Suppressor macrophage treated with lipopolysaccharide for 1 hour (primary cell): ENCODE measurements at places on chromosomes 12 and 14.

- no peak for DNase-seq
Observed at GRCh38 chr12:60112763-60113162, 516.9 kb downstream of the SLC16A7 start.

DNA sequence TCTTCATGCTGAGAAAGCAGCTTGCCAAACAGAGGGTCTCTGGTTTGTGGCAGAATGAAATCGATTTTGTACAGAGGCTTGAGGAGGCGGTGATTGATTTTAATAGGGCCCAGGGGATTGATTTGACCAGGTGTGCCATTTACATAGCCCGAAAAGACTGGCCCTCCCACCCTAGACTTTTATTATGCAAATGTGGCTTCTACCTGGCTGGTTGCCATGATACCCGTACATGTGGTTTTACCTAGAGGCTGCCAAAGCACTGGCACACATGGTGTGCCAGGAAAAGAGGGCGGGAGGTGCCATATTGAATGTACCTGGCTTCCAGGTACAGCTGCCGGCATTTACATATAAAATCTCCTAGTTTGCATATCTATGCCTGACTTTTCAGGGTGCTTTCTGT is 18.0 kb upstream of the GUCY2C start:
- no peak for DNase-seq

DNA sequence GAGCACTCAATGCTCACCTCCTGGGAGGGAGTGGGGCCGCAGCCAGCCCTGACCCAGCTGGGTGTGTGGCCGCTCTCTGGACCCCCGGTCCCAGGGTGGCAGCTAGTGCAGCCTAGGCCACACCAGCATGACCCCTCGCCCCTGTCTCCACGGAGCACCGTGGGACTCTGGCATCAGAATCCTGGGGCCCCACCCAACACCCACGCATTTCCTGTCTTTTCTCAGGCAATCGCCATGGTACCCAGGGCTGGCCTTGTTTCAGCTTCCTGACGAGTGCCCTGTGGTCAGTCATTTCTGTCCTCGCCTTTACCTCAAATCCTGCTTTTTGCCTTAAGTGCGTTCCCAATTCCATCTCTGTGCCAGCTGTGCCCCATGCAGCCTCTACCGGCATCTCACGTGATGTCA is 15.9 kb downstream of the PACS2 start:
- DNase-seq = peak; percentile 66

DNA sequence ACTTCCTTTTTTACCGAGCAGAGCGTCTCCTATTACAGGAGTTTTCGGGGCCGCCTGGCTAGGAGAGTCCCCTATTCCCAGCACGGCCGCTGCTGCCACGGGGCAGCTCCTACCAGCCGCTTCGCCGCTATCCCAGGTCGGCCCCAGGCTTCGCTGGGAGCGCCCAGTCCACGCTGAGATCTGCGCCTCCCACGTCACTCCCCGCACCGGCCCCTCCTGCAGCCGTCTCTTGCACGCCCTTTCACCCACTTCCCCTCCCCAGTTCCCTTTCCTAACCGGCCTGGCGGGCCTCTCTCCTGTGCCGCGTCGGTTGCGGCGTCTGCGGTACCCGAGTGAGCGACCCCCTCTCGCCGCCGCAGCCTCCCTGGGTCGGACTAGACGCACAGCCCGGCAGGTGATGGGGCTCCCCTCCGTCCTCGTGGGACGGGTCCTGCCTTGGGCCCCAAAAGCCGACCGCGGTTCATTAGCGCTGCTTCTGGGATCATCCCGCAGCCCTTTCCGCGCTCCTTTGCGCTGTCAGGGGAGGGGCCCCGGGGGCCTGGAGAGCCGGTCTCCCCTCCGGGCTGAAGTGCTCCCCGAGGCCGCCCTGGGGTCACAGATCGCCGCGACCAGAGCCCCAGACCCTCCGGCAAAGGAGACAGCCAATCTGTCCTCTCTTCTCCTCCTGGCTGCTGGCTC is 1318.4 kb downstream of the TMEM121 start:
- peak; percentile 80 for DNase-seq

GRCh38 chr12:105409801-105410471 is 79.4 kb downstream of the C12orf75 start:
- no peak for DNase-seq

DNA sequence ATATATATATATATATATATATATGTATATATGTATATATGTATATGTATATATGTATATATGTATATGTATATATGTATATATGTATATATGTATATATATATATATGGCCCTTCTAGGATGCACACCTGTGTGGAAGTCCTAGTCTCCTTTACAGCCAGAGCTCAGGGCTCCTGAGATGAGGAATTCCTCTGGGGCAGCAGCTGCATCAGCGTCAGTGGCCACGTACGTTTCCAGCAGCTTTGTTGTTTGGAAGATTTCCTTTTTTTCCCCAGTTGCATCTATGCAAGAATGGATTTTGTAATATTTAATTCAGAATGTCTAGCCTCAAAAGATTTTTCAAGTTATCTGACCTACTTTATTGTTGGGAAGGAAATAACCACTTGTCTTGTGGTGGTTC is 68.6 kb downstream of the TNFAIP2 start:
- no peak for DNase-seq

DNA sequence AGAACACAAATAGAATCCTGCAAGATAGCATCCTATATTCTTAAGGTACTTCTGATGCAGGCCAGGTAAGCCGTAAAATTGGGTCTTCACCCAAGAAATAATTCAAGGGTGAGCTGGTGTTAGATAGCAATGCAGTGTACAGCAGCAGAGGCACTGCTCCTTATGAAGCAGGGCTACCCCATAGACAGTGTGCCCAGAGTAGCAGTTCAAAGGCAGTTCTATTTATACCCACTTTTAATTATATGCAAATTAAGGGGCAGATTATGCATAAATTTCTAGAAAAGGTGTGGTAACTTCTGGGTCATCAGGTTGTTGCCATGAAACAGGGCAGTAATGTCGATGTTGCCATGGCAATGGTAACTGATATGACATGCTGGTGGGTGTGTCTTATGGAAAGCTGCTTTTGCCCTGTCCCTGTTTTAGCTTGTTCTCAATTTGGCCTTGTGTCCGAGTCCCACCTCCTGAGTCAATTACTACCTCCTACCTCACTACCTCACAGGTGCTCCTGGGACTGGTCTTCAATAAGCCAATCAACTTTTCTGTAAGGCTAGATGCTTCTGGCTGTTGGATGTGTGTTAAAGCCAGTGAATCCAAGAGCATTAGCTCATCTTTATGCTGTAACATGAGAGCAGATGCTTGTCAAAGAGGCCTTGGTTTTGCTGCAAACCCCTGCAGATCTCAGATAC is 61.0 kb downstream of the PPM1A start:
- no peak for DNase-seq

- DNase-seq = no peak
Observed at GRCh38 chr12:52496054-52496453, 3.0 kb upstream of the KRT6A start.

DNA sequence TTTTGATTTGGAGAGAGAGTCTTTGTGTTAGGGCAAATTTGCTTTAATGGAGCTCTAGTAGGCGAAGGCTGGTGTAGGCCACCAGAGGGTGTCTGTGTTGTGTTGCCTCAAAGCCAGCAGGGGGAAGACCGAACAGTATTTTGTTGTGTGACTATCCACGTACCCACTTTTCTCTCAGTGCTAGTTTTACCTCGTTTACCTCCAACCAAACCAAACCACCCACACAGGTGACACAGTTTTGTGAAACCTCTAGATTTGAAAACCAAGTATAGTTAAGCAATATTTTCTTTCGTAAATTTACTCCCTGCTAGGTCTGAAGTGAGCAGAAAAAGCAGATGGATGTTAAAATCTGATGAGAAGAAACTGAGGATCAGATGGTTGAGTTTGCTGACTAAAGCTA is 36.3 kb upstream of the NPFF start:
- DNase-seq = peak; percentile 69

- no peak for DNase-seq
Observed at GRCh38 chr12:26736563-26737486, 96.2 kb downstream of the ITPR2 start.

DNA sequence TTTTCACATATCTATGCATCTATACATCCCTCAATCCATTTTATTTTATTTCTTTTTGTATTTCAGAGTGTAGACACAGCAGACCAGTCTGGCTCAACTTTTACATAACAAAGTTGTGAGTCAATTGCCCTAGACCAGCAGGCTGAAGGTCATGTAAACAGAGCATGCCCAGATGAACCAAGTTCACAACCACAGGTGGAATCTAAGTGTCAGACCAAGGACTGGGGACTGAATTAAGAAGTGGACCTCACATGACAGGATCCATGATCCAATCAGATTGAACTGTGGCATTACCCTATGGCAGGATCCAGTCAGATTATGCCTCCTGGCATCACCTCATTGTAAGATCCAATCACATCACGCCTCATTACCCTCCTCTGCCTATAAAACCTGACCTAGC is 455.8 kb downstream of the SOX5 start:
- DNase-seq = no peak

GRCh38 chr12:53645165-53645564 is 19.0 kb upstream of the ATF7 start:
- no peak for DNase-seq

GRCh38 chr12:95943330-95943842 is at the start of gene AMDHD1:
TSS of gene AMDHD1 (plus strand) at chr12:95943331. CDS start at chr12:95943399, 68 bp downstream.
- DNase-seq = peak; percentile 61

- no peak for DNase-seq
Observed at GRCh38 chr14:32307881-32308582, 21.1 kb upstream of the AKAP6 start.

GRCh38 chr12:111773801-111774551 is 7.2 kb downstream of the ALDH2 start:
- peak; percentile 95 for DNase-seq

GRCh38 chr14:74029136-74029535 is 10.0 kb downstream of the BBOF1 start:
- no peak for DNase-seq

- DNase-seq = no peak
Observed at GRCh38 chr12:123465084-123465483, 7.1 kb downstream of the SNRNP35 start.

DNA sequence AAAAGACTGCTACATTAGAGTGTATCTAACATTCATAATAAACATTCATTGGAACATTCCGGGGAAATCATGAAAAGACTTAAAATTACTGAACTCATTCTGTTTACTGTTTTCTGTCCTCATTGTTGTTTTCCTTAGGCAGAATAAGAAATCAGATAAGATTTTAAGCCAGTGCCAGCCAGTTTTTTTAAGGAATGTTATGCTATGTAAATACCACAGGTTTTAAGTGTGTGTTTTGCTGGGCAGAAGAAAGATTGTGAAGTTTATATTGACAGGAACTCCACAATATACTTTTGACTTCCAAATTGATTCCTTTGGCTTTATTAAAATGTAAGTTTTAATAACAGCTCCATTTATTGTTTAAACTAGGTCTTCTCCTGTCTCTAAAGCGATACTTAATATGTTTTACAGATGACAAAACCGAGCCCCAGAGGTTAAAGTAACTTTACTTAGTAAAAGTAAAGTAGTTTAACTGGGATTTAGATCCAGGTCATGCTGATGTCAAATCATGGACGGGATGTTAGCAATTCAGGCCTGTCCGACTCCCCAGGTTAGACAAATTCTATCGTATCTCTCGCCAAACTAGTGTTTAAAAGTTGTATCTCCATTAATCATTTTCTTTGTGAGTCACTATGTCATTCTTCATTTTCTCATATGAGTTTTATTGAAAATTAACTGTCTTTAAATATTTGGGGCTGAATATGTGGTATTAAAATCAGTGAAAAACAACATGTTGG is 1.7 kb downstream of the LARP4 start:
- DNase-seq = no peak

GRCh38 chr12:53053218-53054111 is 3.6 kb downstream of the TNS2 start:
- peak; percentile 45 for DNase-seq

DNA sequence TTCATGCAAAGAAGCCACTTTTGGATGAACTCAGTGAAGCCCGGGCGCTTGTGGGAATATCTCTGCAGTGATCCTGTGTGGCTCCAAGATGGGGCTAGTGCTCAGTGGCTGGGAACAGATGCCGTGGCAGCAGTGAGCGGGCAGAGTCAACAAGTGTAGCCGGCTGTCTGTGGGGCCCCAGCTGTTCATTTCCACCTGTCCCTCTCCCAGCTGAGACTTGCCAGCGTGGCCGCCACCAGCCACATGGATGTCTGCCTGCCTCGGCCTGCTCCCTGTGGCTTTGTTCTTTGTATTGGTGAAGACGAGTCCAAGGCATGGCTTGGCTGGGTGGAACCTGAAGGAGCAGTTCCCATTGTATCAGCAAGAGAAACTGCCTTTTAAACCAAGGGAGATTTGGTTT is 77.3 kb downstream of the NOS1 start:
- DNase-seq = no peak

DNA sequence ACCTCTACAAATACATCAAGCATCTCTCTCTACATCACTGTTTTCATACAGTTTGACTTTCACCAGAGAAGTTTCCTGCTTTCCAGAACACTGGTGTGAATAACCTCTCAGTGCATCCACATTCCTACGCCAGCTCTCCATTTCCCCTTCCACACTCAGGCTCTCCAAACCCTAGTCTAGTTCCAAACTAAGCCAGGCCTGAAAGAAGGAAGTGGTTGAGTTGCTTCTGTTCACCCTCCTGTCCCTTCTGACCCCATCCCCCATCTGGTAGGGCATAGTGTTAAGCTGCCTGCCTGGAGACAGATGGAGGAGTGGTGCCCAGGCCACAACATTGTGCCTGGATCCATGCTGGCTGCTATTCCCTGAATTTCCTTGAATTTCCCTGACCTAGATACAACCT is 132.4 kb downstream of the GPR65 start:
- no peak for DNase-seq

GRCh38 chr12:53049571-53050318 is at the start of gene TNS2:
TSS of gene TNS2 (plus strand) at chr12:53050065. CDS start at chr12:53050186, 121 bp downstream.
- no peak for DNase-seq

- no peak for DNase-seq
Observed at GRCh38 chr14:87067061-87067460, 925.9 kb downstream of the GALC start.

DNA sequence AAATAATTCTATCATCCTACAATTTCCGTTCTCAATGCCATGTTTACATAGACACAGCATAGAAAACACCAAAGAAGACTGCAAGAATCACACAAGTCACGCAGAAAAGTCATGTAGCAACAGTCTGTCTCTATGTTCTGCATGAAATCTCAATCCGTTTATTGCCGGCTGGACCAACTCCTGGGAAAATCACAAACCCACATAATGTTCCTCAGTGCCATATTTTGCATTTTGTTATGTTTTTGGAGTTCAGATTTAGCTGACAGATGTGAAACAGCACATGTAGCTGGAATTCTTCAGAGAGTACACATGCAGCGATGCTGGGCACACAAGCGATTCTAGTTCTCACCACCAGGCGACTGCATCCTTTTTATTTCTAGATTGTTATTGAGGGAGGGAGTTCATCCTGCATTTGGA is 193.1 kb downstream of the APAF1 start:
- DNase-seq = no peak

- DNase-seq = peak; percentile 86
Observed at GRCh38 chr14:64444984-64445845, 20.1 kb upstream of the AKAP5 start.

GRCh38 chr14:63287666-63288483 is 30.9 kb downstream of the GPHB5 start:
- no peak for DNase-seq

GRCh38 chr14:35380794-35381193 is 23.8 kb downstream of the NFKBIA start:
- no peak for DNase-seq

GRCh38 chr14:104041430-104042104 is 43.9 kb upstream of the ASPG start:
- no peak for DNase-seq
